ENCODE measurements at places on chromosomes 6 and 20.

DNA sequence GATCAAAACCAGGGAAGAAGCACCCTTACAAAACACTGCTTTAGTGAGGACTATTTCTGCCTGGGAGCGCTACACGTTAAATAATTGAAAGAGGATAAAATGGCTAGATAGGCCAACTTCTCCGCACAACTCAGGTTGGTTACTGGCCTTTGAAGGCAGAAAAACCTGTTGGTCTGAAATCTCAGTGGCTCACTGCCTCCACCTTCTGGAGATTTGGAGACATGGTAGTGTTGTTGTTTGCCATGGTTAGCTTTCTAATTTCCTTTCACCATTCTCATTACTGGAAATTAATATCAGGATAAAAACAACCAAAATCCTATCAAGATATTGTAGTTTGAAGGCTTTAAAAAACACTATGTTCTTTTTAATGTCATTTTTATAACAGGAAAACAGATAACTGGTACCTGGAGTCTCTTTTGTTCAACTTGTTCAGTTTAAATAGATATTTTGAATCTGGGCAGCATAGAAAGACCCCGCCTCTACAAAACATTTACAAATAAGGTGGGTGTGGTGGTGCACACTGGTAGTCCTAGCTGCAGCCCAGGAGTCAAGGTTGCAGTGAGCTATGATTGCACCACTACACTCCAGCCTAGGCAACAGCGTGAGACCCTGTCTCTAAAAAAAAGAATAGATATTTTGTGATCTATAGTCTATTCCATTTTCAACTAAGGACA is 27.5 kb upstream of the BCLAF1 start:
- peak; percentile 68 for DNase-seq

GRCh38 chr6:90045535-90045934 is 151.3 kb downstream of the GJA10 start:
- DNase-seq = no peak

DNA sequence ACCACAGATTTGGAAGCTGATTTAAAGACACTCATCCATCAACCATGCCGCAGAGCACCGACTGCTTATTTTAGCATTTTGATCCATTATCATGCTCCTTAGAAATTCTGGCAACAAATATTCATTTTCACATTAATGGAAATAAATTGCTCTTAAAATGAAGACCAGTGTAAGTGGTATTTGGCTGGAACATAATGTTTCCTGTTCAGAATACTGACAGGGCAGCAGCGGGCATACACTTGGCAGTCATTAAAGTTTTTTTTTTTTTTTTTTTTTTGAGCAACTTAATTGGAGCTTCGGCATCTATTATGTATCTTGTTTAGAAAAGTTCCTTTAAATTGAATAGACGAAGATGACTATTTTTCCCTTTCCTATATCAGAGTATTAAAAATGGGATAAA is 47.4 kb downstream of the MAP3K5 start:
- no peak for DNase-seq

DNA sequence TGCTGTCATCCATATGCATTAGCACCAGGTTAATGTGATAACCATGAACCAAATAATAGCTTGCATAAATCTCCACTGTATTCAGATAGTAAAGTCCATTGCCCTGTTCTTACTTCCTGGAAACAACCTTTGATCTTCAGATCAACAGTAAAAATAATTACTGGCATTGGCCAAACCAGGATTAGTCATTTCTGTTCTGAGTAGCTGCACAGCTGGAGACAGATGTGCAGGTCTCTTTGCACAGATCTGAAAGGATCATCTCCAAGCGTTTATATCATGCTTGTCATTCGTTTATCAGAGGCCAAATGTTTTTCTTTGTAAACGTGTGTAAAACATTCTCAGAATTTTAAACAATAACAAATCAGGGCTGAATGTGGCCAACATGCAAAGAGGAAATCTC is 134.4 kb upstream of the HMGCLL1 start:
- no peak for DNase-seq

DNA sequence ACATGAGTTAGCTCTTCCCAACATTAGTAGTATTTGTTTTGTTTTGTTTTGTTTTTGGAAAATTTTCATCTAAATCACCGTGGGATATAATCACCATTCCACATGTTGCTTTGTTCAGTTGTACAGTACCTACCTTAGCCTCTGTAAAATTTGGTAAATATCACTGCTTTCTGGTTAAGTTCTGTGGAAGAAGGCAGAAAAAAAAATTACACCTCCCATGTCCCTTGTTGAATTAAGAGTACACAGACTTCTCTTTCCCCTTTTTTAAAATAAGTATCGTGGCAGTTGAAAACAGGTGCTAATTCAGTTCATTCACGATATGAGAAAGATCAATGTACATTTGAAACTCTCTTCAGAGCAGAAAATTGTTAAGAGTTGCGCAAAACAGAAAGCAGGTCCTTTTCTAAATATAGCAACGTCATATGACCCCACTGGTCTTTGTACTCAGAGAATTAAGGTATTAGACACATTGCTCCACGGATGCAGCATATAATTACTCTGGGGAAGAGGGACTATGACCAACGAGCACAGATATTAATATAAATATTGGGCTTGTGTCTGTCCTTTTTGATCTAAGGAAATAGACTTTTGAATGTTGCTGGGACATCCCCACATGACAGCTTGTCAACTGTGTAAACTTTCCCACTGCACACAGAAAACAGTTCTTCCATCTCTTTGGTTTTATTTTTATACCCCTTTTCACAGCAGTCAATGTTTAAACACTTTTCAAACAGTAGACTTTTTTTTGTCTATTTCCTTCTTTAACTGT is 58.6 kb upstream of the ZNF217 start:
- no peak for DNase-seq

GRCh38 chr20:49559411-49560081 is 8.4 kb downstream of the PTGIS start:
- peak; percentile 41 for DNase-seq

DNA sequence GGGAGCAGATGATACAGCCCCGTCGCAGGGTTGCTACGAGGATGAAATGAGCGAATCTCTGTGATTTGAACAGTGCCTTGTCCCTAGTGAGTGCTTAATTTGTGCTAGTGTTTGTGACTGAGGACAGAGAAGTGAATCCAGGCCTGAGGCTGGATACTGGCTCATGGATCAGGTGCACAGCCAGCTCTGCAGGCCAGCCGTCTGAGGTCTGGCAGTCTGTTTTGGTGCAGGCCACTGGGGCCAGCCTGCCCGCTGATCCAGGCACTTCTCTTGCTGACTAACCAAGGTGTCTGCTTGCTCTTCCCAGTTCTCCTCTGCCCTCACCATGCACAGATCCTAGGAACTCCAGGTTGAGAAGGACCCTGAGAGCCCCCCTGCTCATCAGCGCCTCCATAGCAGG is 181.0 kb downstream of the LRFN2 start:
- DNase-seq = no peak

- DNase-seq = no peak
These were observed 802 bp downstream of the CYP39A1 start for GRCh38 chr6:46651816-46652215.

GRCh38 chr20:37421060-37421905 is 75.3 kb downstream of the SRC start:
- no peak for DNase-seq
